ENCODE measurements at places on chromosomes 5 and 9.
A peak's percentile ranks its signal among the peaks of the same experiment; 100 is the strongest.

GRCh38 chr5:3049261-3049660 lies 297.8 kb upstream of the IRX2 start:
- DNase-seq = no peak
- H3K36me3 ChIP-seq = no peaks in the 10 kb centered on the region
- H3K27me3 ChIP-seq = peaks cover 3% of the 10 kb centered on the region
- H3K4me1 ChIP-seq = peaks cover 2% of the 10 kb centered on the region
- H3K4me3 ChIP-seq = no peak overlapping the region

- peaks cover 2% of the 10 kb centered on the region for H3K27me3 ChIP-seq
- H3K36me3 ChIP-seq = no peaks in the 10 kb centered on the region
- DNase-seq = no peak
- no peak overlapping the region for H3K27ac ChIP-seq
Measured at GRCh38 chr9:119794836-119795235, 425.6 kb upstream of the BRINP1 start.

GRCh38 chr9:97474372-97474925 lies 27.0 kb upstream of the TMOD1 start:
- H3K27me3 ChIP-seq = no peaks in the 10 kb centered on the region
- peaks cover 5% of the 10 kb centered on the region for H3K36me3 ChIP-seq
- no peak overlapping the region for H3K4me3 ChIP-seq

DNA sequence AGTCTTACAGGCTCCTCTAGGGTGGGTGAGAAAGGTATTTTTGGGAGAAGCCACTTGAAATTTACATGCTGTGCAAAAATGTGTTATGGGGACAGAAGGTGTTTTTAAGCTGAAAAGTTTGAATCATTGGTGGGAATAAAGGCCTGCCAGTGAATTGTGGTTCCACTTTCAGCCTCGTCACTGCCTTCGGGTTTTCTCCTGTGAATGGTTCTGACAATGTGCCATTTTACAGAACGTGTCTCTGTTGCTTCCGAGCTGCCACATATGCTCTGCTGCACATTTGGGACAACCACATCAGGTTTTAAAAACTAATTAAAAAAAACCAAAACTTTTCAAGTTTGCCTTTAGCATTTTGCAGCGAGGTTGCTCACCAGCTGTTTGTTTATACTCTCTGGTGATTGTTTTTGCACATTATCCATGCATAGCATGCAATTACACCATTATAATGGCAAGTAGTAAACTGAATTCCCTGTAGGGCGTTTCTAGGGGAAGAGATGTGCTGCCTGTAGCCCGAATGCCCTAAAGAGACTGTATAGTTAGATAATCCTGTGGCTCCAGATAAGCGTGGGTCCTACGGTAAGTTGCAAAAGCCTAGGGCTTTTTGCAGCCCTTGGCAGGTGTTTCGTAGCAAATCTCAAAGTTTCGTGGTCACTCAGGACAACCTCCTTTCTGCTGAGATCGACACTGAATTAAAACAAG lies 40.1 kb upstream of the SUB1 start:
- H3K27me3 ChIP-seq = no peaks in the 10 kb centered on the region
- no peak overlapping the region for H3K4me3 ChIP-seq
- H3K27ac ChIP-seq = no peak overlapping the region
- DNase-seq = no peak

DNA sequence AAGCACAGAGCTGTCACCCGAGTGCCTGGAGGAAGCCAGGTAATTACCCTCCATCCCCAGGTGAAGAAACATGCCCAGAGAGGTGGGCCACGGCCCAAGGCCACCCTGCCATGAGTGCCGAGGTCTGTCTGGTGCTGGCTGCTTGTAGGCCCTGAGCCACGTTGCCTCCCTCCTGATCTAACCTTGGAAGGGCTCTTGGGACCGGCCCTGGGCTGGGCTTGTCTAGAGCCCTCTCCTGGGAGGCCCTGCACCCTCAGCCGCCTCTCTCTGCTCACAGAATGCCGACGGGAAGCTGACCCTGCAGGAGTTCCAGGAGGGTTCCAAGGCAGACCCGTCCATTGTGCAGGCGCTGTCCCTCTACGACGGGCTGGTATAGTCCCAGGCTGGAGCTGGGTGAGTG lies 39.4 kb upstream of the HMCN2 start:
- peaks cover 34% of the 10 kb centered on the region for H3K36me3 ChIP-seq
- H3K27me3 ChIP-seq = no peaks in the 10 kb centered on the region
- H3K4me3 ChIP-seq = no peak overlapping the region
- no peak for DNase-seq

- no peaks in the 10 kb centered on the region for H3K4me1 ChIP-seq
- H3K27me3 ChIP-seq = peaks cover 3% of the 10 kb centered on the region
- H3K36me3 ChIP-seq = no peaks in the 10 kb centered on the region
- H3K4me3 ChIP-seq = no peak overlapping the region
Measured at GRCh38 chr5:45484781-45485180, 211.4 kb downstream of the HCN1 start.

DNA sequence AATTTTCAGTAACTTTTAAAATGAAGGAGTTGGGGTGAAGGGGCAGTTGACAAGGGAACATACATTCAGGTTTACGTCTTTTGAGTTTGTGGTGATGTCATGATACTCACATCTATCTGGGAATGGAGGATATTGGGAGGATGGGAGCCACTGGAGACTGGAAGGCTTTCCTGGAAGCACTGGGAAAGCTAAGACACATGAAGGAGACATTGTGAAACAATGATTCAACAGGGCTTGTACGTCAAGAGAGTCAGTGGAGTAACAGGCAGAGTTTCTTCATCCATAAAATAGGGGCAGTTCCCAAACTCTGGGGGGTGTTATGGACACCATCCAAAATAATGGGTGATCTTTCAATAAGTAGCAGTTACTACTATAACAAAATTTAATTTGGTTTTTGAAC lies 572.8 kb downstream of the CCDC171 start:
- no peak overlapping the region for H3K4me3 ChIP-seq
- H3K27me3 ChIP-seq = no peaks in the 10 kb centered on the region
- no peaks in the 10 kb centered on the region for H3K36me3 ChIP-seq

DNA sequence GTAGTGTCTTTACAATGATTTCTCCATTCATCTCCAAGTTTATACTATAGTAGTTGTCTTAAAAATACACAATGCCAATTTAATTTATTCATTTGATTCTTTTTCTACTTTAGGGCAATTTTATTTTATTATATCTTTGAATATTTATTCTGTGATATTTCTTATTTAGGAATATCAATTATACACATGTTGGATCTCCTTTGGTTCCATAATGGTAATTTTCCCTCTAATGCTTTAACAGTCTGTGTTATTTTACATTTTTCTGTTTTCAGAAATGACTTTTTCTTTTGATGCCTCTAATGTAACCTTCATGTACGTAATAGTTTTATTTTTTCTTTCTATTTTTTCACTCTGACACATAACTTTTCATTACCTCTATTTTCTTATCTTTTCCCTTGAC lies 153.0 kb downstream of the CSNK1G3 start:
- H3K27me3 ChIP-seq = no peaks in the 10 kb centered on the region
- no peak overlapping the region for H3K27ac ChIP-seq
- H3K36me3 ChIP-seq = peaks cover 19% of the 10 kb centered on the region
- H3K4me3 ChIP-seq = no peak overlapping the region

DNA sequence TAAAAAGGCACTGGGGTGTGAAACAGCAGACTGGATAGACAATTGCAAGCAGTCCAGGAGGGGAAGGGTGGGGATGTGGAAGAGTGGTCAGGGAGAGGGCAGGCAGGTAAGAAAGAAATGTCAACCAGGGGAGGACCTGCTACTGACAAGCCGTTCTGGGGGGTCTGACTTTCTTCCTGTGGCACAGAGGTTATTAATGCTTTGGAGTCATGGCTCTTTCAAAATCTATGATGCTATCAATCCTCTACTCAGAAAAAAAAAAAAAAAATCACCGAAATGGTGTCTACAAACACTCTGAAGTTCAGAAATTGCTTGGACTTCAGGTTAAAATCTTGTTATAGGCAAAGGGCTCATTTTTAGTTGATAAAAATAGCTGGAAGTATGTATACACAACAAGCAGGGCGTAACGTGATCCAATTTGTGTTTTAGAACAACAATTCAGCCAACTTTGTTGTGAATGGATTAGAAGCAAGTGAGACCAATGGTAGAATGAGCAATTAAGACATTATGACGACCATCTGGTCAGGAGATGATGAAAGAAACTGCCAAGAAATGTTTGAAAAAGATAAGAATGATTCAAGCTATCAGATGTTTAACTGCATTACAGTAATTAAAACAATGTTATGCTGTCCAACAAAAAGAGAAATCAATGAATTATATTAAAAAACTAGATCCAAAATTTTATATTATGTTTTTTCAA lies 255.2 kb downstream of the DEPDC1B start:
- peak overlapping the region; percentile 22 for H3K27ac ChIP-seq
- no peak overlapping the region for H3K4me3 ChIP-seq
- peaks cover 6% of the 10 kb centered on the region for H3K36me3 ChIP-seq
- peaks cover 35% of the 10 kb centered on the region for H3K4me1 ChIP-seq

DNA sequence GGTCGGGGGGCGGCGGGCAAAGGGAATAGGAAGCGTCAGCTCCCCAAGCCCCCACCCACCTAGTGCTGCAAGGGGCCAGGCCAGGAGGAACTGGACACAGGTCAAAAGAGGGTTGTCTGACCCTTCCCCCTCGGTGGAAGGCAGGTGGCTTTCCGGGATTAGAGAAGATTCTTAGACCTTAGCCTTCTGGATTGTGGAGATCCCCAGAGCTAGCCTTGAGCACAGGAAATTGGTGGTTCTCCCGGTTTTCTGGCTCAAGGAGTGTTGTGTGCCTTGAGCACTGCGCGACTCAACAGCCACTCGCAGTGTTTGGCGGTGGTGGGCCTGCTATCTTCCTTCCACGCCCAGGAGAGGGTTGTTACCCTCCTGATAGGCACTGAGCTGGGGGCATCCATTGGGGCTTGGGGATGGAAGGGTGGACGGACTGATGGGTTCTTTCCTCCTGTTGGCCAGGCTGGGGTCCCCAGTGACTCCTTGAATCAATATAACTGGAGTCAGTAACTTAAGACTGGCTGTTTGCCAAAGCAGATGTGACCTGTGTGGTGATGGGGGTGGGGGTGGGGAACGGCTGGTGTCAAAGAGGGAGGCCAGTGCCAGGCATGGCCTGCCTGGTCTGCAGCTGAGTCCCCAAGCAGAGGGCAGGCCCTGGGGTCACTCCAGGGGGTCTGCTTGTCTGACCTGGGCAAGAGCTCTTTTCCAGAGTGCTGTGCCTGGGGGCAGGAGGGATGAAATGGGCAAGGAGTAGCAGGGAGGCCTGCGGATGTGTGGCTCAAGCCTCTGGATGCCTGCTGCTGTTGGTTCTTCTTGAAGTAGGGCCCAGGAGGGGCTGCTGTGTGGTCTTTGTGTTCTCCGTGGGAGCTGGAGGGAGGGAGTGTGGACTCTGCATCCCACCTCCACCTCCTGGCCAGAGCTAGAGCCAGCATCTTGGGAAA lies 2.1 kb downstream of the FGF18 start:
- peaks cover 27% of the 10 kb centered on the region for H3K27me3 ChIP-seq
- peak overlapping the region; percentile 81 for H3K4me3 ChIP-seq
- H3K27ac ChIP-seq = peak overlapping the region; percentile 87
- peaks cover 37% of the 10 kb centered on the region for H3K4me1 ChIP-seq
- no peaks in the 10 kb centered on the region for H3K36me3 ChIP-seq

Data from mesothelial cell of epicardium (in vitro differentiated cells).